ENCODE measurements at places on chromosomes 4 and X.

DNA sequence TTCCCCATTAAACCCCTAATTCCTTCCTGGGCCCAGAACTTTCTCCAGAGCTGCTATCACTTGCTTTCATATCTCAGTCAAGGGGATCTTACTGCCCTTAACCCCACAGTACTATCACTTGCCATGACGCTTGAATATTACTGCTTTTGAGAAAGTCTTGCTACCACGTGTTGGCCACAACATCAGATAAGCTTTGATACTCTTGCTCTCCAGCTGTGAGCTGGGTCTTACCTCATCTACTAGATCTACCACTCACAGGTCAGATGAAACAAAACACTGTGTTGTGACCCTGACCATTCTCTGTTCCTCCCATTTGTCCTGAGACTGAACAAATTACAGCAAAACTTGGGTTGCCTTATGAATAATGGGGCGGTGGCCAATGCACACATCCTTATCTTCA lies 12.1 kb upstream of the TAPT1 start:
- DNase-seq, result no peak

DNA sequence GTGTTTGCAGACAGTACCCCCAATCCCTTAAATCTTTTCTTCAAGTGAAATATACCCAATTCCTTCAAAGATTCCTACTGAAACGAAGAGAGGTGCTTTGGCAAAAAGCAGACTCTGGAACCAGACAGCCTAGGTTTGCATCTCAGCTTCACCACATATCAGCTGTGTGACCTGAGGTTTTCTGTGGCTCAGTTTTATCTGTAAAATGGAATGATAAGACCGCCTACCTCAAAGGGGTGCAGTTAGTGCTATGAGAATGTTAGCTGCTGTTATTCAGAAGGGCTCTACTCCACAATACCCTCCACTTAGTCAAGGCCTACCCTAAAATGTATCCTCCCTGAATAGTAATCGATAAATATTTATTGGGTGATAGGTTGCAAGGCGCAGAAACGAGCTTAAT lies 664 bp downstream of the PIR start:
- no peak for DNase-seq

DNA sequence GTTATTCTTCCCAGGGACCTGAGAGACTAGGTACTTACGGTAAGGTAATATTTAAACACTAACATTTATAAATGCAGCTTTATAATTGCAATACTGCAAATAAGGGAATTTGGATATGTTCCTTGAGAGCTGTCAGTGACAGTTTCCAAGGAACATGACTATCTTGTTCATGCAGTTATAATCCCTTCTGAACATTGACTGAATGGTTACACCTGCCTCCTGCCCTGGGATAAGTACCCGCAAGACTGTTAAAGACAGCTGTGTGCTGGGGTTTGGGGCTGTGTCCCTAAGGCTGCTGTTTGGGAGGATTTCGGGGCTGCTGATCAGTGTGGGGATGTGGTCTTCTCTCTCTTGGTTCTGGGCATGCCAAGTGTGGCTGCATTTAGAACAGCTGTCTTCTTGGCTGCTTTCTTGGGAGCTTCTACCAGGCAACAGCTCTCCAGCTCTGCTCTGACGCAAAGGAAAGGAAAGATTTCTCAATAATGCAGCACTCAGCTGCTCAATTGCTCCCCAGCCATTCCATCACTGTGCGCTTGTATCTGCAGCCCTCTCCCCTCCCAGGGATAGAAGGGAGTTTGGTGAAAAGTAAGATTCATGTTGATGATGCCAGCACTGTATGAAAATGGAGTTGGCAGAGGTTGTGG lies 298.8 kb upstream of the TAPT1 start:
- DNase-seq, result peak; percentile 38

- DNase-seq, result no peak
These were observed 66.3 kb downstream of the TSC22D3 start for GRCh38 chrX:107709266-107709806.

DNA sequence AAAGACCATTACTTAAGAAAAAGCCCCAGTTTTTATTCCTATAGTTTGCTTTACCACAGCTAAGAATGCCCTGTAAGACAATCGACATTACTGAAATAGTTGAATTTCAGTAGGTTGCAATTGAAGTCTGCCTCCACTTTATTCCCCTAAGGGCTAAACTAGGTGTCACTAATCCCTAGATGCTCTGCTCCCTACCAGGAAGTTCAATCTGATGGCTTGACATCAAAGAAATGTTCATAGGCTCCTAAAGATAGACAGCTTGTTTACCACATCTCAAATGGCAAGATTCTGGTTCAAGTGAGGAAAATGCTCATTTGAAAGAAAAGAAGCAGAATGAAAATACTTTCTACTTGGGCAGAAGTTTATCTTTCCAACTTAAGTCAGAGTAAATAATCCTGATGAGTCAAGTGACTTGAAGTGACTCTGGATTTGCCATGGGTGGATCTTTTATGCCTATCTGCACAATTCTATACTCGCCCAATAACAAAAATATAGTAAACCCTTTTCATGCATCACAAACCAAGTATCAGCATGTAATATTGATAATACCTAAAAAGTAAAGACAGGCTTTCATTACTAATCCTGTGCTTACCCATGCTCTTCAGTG lies 117.2 kb downstream of the SH3RF1 start:
- no peak for DNase-seq

DNA sequence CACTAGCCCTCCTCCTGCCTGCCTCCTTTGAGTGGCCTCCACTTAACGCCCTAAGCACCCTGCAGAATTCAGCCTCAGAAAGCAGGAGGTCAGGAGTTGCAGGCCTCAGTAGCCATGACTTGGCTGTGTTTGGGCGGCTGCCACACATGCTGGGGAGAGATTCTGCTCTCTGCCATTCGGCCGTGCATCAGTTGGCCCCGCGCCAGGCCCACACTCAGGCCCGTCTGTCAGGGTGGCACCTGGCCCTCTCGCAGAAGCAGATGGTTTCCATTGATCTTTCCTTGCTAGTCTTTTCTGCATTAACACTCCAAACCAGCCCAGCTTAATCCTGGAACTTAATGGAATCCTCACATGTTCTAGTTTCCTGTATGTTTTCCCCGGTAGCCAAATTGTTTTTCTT lies 30.7 kb upstream of the ATP6AP2 start:
- DNase-seq, result peak; percentile 18

- DNase-seq, result no peak
These were observed 430 bp upstream of the TRPC3 start for GRCh38 chr4:121952290-121952689.

DNA sequence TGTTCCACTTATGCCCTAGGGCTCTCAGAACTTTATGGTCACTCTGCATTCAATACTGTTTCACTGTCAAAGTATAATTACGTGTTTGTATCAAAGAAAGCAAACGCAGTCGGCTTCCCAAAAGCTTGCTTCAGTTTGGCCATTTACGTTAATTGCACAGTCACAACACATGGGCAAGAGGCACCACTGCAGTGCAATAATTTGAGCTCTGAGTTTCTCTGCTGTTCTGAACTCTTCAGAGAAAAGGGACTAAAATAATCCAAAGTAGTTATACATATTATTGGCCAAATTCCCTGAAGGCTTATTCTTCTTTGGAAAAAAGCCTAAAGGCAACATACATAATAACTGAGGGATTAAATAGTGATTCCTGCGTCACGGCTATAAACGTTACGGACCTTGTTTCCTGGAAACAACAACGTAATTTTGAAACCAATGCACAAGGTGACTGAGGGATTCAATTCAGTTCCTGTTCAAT lies 51.3 kb downstream of the RNF150 start:
- DNase-seq, result no peak

Data from foreskin fibroblast (primary cell).